ENCODE measurements at places on chromosomes 5 and 9. TPM values are rescaled to one million over a fixed set of nuclear protein-coding genes. Genes with fewer than 3 reads are reported as not detected.
A peak's percentile ranks its signal among the peaks of the same experiment; 100 is the strongest.

MARCHF3 gene
- 3.2 TPM for total RNA-seq

SPATA31D4 gene
- total RNA-seq = not detected

EMB gene
- total RNA-seq = 264 TPM

GRCh38 chr5:78624011-78624541, 24.5 kb downstream of the LHFPL2 start:
- H3K27me3 ChIP-seq = no peaks in the 10 kb centered on the region
- no peak overlapping the region for H3K27ac ChIP-seq
- no peaks in the 10 kb centered on the region for H3K36me3 ChIP-seq

GRCh38 chr9:135282808-135283207, 195.3 kb downstream of the OLFM1 start:
- no peak for DNase-seq
- no peaks in the 10 kb centered on the region for H3K4me1 ChIP-seq
- no peak overlapping the region for H3K4me3 ChIP-seq
- H3K27me3 ChIP-seq = no peaks in the 10 kb centered on the region
- no peaks in the 10 kb centered on the region for H3K36me3 ChIP-seq
- no peak overlapping the region for H3K27ac ChIP-seq

- H3K36me3 ChIP-seq = no peaks in the 10 kb centered on the region
- no peak overlapping the region for H3K4me3 ChIP-seq
- H3K27ac ChIP-seq = no peak overlapping the region
- no peaks in the 10 kb centered on the region for H3K4me1 ChIP-seq
Observed at GRCh38 chr5:176847726-176848290, 37.4 kb downstream of the UNC5A start.

GRCh38 chr9:89657295-89657694, 52.5 kb downstream of the GADD45G start:
- peaks cover 17% of the 10 kb centered on the region for H3K4me1 ChIP-seq
- no peak overlapping the region for H3K27ac ChIP-seq
- no peaks in the 10 kb centered on the region for H3K27me3 ChIP-seq
- no peak for DNase-seq

- no peaks in the 10 kb centered on the region for H3K27me3 ChIP-seq
- H3K4me3 ChIP-seq = no peak overlapping the region
- no peak overlapping the region for H3K27ac ChIP-seq
- no peak for DNase-seq
- no peaks in the 10 kb centered on the region for H3K36me3 ChIP-seq
- no peaks in the 10 kb centered on the region for H3K4me1 ChIP-seq
Observed at GRCh38 chr9:8883321-8883720, 1083.7 kb upstream of the DMAC1 start.

GRCh38 chr5:157196045-157196444, 15.4 kb downstream of the ITK start:
- no peaks in the 10 kb centered on the region for H3K27me3 ChIP-seq
- H3K27ac ChIP-seq = peak overlapping the region; percentile 61
- H3K4me1 ChIP-seq = peaks cover 99% of the 10 kb centered on the region
- no peak for DNase-seq

- no peaks in the 10 kb centered on the region for H3K27me3 ChIP-seq
- H3K4me3 ChIP-seq = no peak overlapping the region
- H3K27ac ChIP-seq = no peak overlapping the region
- H3K4me1 ChIP-seq = no peaks in the 10 kb centered on the region
- H3K36me3 ChIP-seq = no peaks in the 10 kb centered on the region
- no peak for DNase-seq
Observed at GRCh38 chr5:8057769-8058168, 188.8 kb downstream of the MTRR start.

DNA sequence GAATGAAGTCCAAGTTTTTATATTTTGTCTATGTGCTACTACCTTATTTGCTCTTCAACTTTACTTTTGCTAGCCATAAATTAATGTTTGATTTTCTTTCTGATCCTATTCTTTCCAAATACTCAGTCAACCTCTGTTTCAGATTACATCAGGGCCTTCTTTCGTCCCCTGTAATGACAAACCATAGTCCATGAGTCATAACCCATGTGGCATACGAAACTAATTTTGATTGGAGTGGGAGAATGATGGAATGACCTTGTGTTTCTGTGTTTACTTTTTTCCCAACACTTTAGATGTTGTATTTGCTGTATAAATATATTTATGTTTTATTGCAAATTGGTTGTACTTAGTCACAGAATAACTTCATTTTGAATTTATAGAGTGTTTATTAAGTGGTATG, 1043.1 kb downstream of the DTWD2 start:
- no peak for DNase-seq
- no peak overlapping the region for H3K4me3 ChIP-seq
- no peak overlapping the region for H3K27ac ChIP-seq
- no peaks in the 10 kb centered on the region for H3K36me3 ChIP-seq

DNA sequence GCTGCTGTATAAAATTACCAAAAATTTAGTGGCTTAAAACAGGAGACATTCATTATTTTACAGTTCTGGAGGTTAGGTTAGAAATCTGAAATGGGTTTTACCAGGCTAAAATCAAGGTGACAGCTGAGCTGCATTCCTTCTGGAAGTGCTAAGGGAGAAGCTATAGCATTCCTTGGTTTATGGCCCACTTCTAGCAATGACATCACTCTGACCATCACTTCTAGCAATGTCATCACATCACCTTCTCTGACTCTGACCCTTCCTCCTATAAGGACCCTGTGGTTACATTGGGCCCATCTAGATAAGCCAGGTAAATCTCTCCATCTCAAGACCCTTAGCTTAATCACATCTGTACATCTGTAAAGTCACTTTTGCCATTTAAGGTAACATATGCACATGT, 366.1 kb downstream of the EFNA5 start:
- H3K4me1 ChIP-seq = no peaks in the 10 kb centered on the region
- no peak for DNase-seq
- no peaks in the 10 kb centered on the region for H3K27me3 ChIP-seq
- no peak overlapping the region for H3K4me3 ChIP-seq
- H3K27ac ChIP-seq = no peak overlapping the region
- H3K36me3 ChIP-seq = no peaks in the 10 kb centered on the region

GRCh38 chr5:139660105-139660922, 12.2 kb downstream of the CXXC5 start:
- H3K4me3 ChIP-seq = no peak overlapping the region
- no peaks in the 10 kb centered on the region for H3K36me3 ChIP-seq
- DNase-seq = no peak
- H3K4me1 ChIP-seq = no peaks in the 10 kb centered on the region
- no peak overlapping the region for H3K27ac ChIP-seq

- no peak for DNase-seq
- no peak overlapping the region for H3K27ac ChIP-seq
- H3K27me3 ChIP-seq = no peaks in the 10 kb centered on the region
Observed at GRCh38 chr5:77409870-77410621, 82.1 kb downstream of the WDR41 start.

DNA sequence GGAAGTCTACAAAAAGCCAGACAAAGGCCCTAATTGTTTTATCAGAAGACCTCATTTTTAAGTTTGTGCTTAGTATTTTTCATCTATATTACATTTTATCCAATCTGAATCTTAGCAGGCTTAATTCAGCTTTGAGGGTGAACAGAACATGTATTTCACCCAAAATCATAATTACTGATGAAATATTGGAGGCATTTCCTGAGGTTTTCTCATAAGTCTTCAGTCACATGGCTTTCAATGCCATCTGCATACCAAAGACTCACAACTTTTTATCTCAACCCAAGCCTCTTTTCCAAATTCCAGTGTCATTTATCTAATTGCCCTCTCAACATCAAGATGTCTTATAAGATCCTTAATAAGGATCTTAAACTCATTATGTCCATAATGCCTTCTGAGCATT, 150.8 kb downstream of the TTC39B start:
- H3K4me1 ChIP-seq = no peaks in the 10 kb centered on the region
- H3K27me3 ChIP-seq = no peaks in the 10 kb centered on the region

Data from CD4-positive, alpha-beta memory T cell (primary cell).